ENCODE measurements at places on chromosomes 4 and X.

DNA sequence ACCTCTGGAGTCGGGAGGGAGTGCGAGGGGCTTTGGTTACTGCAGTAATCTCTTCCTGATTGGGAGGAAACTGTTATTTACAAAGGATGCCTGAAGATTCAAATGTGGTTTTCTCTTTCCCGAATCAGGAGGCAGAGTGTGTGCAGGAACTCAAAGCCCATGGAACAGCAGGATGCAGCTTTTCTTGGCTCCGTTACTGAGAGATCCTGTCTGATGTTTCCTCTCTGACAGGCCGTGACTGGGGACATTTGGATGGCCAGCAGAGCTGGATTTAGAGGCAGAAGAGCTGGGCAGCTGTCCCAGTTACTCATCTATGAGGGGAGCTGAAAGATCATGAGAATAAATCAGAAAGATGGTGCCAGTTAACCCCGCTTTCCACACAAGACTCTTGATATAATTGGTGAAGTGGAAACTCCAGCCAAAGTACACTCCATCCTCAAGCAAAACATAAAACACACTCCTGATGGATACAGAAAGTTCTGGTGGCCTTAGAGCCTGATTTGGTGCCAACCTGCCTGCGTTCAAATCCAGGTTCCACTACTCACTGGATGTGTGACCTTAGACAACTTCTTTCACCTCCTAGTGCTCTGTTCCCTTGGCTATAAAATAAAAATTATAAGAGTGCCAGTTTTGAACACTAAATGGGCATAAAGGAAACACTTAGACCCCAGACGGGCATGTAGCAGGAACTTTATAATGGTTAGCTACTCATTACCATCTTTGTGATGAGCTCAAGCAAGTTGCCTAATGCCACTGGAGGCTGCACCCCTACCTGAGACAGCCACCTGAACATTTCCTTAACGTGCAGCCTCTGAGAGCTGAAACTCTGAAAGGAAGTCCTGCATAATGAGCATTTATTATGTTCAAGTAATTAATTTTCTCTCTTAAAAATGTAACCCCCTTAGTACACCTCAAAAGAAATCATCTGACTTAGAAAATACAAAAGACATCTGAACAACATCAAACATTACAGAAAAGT, 349.0 kb upstream of the GATB start:
- DNase-seq, result no peak

- no peak for DNase-seq
These were observed 440.7 kb downstream of the IL15 start for GRCh38 chr4:142077048-142077447.

GRCh38 chr4:62531264-62531663, 1331.1 kb downstream of the ADGRL3 start:
- no peak for DNase-seq

- no peak for DNase-seq
These were observed 1668.1 kb upstream of the AGA start for GRCh38 chr4:179110356-179110755.

DNA sequence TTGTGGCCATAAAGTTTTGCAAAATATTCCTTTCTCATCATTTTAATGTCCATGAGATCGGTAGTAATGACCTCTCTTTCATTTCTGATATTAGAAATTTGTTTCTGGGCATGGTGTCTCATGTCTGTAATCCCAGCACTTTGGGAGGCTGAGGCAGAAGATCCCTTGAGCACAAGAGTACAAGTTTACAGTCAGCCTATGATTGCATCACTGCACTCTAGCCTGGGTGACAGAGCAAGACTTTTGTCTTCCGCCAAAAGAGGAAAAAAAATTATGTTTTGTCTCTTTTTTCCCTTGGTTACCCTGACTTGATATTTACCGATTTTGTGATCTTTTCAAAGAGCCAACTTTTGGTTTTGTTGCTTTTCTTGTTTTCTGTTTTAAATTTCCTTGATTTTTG, 10.8 kb upstream of the NKAP start:
- no peak for DNase-seq

GRCh38 chr4:60579335-60579734, 620.8 kb upstream of the ADGRL3 start:
- DNase-seq, result no peak

GRCh38 chrX:9857575-9858474, 71.6 kb downstream of the SHROOM2 start:
- DNase-seq, result no peak

DNA sequence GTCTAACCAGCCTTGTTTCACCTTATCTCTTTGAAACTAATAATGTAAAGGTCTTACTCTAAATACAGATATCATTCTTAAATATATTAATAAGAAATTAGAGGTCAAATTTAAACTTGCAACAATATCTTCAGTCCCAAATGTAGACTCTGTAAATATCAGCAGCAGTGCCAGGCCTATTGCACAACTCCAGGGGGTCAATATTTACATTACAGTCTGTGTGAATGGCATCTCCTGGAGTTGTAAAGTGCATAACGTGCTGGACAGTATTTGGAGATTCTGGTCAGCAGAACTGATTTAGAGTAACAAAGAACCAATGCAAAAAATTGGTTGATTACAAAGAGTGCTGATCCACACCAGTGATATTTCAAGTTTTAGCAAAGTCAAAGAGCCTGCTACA, 1225.9 kb downstream of the PCDH19 start:
- no peak for DNase-seq

DNA sequence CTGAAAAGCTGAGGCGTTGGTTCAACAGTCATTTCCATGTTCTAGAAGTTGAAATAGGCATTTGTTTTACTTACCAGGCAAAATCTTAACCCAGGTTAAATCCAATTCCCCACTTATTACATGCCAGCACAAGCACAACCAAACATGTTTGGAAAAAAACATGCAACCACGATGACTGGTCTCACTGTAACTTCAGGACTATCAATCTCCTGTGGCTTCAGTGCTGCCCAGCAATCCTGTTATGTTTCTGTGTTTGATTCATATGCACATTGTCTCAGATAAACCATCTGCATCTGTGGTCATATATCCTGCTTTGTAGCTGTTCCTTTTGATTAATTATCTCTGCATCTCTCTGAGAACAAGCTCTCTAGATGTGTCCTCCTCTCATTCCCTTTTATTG, 28.3 kb downstream of the PRDM8 start:
- DNase-seq, result no peak

DNA sequence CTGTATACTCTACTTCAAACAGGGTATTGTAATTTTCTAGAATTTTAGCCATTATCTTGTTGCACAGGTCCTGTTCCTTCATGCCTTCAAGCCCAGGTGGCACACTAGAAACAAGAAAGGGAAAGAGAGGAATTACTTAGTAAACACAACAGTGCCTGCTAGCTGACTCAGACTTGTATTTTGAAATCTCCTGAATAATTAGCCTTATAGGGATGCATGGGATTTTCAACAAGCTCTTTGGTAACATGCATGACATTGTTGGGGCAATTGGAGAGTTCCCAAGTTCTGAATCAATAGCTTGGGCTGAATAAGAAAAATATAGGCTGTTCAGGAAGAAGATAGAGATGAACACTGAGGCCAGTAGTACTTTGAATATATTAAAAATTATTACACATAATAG, 118.8 kb downstream of the FAM13A start:
- no peak for DNase-seq

DNA sequence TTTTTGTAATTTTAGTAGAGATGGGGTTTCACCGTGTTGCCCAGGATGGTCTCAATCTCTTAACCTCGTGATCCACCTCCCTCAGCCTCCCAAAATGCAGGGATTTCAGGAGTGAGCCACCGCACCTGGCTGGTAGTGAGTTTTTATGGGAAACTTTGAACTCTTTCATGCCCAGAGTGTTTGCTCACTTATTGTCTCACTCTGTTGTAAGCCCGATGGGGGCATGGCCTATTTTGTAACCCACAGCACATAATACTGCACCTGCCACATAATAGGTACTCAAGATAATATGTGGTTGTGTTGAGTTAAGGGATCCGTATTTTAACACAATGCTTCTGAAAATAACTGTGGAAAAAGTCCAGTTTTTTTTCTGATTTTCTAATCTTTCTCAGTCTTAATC, 109.6 kb upstream of the GIMD1 start:
- DNase-seq, result no peak

DNA sequence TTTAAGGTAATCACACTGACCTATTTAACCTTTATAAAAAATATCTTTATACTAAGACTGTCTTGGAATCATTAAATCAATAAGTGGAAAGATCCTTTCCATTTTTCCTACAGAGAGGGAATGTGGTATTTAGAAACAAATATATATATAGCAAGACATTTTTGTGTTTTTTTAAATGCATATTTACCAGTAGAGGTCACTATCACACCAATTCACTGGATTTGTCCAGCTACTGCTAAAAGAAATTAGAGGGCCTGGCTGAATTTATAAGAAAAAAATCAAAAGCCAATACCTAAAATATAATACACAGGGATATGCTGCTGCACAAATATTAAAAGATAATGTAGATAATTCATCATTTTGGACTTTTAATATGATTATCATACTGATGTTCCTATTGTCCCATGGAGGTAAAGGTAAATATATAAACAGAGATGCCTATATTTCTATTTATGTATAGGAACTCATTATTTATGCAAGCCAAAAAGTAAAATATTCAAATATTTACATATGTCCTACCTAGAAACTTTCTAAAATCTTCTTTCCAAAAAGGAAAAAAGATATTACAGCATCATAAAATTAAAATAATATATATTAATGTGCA, 69.5 kb downstream of the PDE5A start:
- no peak for DNase-seq

GRCh38 chrX:149939655-149939904, 1.3 kb upstream of the EOLA2 start:
- no peak for DNase-seq

- no peak for DNase-seq
These were observed 26.7 kb downstream of the ZNF330 start for GRCh38 chr4:141247430-141247780.

- DNase-seq, result no peak
These were observed 67.8 kb upstream of the ETNPPL start for GRCh38 chr4:108830509-108831244.

- DNase-seq, result no peak
These were observed 55.5 kb downstream of the GSPT2 start for GRCh38 chrX:51798701-51799100.

DNA sequence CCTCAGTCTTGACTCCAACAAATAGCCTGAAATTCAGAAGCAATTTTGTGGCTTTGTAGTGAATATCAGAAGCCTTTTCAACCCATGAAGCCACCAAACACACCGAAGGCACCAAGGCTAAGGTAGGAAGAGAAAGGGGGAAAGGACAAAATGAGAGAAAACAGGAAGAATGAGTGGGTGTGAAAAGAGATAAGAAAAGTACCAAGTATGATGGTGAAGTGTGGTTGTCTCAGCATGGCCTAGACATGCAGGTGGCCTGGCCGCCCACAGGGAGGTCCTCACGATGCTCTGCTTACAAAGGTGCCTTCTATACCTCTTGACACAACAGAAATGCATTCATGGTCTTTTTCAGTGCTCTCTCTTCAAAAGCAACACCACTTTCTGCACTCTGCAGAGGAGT, 34.9 kb downstream of the ACSL1 start:
- no peak for DNase-seq

GRCh38 chr4:1759170-1759817, 33.8 kb upstream of the FGFR3 start:
- DNase-seq, result no peak

DNA sequence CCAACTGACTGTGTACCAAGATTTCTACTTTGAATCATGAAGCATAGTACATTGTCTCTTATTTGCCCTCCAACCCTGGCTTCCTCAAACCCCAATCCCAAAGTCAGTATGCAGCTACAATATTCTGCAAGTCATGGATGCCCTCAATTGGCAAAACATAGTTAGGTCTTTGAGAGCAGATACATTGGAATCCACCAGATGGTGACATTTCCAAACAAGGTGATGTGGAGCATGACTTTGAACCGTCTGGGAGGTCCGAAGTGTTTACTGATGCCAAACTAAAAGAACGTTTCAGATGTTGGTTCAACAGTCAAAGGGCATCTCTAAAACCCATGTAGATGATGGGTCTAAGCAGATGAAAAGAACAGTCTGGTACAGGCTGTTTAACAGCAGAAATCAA, 43.7 kb upstream of the FRMD7 start:
- DNase-seq, result no peak

- no peak for DNase-seq
These were observed 74.0 kb downstream of the FANCB start for GRCh38 chrX:14798805-14799397.

- no peak for DNase-seq
These were observed 64.6 kb downstream of the RHOH start for GRCh38 chr4:40261231-40262076.

DNA sequence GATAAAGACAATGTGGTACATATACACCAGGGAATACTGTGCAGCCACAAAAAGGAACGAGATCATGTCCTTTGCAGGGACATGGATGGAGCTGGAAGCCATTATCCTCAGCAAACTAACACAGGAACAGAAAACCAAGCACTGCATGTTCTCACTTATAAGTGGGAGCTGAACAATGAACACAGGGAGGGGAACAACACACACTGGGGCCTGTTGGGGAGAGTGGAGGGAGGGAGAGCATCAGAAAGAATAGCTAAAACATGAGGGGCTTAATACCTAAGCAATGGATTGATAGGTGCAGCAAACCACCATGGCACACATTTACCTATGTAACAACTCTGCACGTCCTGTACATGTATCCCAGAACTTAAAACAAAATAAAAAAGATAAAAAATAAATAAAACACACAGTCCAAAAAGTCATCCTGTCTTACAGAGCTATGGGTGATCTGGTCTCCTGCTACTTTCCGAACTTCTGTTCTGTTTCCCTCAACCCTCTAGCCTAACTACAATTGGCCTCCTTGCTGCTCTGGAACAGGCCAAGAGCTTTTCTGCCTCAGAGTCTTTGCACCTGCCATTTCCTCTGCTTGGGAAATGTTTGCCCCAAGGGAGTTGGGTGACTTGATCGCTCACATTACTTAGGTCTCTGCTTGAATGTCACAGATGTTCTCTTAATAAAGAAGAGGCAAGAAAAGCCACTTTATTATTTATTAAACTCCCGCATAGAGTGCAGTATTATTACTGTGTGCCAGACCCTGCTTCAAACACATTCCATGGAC, 1.1 kb upstream of the CD38 start:
- no peak for DNase-seq

- no peak for DNase-seq
These were observed 1.3 kb downstream of the YTHDC1 start for GRCh38 chr4:68348577-68348976.

DNA sequence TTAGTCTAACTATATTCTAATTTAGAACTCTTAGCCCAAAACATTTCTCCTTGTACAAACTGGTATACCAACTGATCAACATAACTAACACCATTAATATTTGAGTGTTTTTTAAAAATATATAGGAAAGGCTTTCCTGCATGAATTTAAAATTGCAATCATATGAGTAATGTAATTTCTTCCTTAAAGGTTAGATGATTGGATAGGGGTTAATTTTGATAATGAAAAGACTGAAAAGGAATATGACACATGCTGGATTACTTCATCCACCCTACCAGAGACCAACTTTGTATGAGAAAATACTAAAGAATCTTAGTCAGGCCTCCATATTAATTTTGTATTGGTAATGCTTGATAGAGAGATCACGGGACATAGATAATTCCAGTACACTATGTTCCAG, 25.1 kb upstream of the PLS3 start:
- no peak for DNase-seq

- no peak for DNase-seq
These were observed 33.7 kb downstream of the GABRB1 start for GRCh38 chr4:47065051-47065481.
